ENCODE measurements at places on chromosomes 3 and 15. TPM values are rescaled to one million over a fixed set of nuclear protein-coding genes. Genes with fewer than 3 reads are reported as not detected.

WDR53 gene
- 9.7 TPM for total RNA-seq

DNA sequence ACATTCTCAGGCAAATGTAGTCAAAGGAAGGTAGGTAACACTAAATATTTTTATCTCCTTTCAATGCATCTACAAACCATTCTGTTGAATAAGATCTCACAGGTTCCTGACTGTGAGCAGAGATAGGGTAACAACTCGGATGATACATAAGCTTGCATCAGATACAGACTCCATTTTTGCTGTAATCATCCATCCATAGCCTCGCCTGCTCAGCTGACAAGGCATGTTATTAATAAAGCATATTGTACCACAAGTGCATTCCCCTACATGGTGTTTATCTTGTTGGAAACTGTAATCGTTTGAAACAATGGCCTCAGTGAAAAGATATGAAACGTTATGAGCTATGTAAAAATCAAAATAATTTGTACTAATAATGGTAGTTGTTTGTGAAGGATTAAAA is 35.4 kb upstream of the TCF12 start:
- no peak for DNase-seq

DNA sequence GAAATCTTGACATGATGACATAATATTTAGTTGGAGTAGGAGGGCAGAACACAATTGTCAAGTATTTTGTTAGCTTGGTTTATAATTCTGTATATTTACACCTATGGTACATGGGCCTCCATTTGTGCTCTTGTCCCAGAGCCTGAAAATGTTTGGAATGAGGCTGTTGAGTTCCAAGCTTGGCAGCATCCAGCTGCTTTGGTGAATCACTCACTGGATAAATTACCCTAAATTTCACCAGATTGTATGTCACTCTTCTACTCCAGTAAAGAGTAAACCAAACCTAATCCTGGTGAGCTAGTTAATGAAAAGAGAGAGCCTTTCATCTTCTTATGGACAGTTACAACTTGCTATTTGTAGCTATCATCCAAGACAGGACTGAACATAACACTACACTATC is 928.7 kb downstream of the DIPK2A start:
- DNase-seq = no peak

TM4SF4 gene
- total RNA-seq = not detected

DNA sequence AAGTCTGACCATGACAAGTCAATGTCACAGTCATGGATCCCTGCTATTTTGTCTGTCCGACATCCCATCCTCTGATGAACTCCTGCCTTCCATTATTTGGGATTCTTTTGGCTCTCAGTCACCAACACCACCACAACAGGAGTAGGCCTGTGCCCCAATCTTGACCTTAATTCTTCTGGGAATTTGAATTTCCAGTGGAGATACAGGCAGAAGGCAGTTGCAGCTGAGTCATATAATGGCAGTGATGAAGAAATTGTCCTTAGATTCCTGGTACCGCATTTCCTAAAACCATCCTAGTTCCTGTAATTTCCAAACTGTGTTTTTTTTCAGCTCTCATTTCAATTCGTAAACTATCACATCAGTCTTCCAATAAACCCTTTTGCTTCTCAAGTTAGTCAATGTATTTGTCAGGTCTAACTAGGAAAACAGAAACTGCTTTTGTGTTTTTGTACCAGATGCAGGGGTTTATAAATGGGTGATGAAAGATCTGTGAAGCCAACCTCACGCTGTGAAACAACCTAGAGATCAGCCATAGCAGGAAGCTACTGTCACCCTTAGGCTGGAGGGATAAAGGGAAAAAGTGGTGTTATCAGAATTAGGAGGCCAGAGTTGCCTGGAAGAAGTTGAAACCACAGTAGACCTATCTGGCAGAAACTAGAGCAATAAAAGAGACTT is 126.3 kb upstream of the TMEM108 start:
- no peak for DNase-seq

- DNase-seq = no peak
Observed at GRCh38 chr3:107344722-107345121, 32.5 kb upstream of the CCDC54 start.

DNA sequence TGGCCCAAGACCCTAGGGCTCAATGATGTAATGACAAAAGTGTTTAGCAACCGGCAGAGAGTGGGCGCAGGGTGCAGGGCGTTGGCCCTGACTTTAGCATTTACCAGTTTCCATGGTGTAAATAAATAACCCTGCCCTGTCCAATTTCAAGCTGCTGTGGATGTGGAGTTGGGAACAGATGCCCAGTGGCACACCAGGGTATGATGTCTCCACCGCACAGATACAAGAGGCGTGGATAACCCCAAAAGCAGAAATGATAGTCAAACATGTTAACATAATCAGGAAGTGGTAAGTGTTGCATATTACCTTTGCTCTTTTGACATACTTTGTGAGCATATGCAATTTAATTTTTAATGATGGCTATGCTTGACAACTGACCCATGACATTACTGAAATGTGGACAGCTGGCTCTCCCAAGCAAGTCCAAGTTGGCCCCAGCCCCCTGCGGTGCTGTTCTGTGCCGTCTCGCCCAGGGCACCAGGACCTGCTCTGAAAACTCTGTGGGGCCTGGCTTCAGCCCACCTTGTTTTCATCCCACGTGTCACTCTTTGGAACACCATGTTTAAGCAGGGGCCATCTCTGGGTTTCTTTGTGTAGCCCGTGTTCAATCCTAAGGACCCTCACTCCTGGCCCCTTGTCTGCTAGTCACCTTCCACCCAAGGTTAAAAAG is 10.8 kb upstream of the ANPEP start:
- no peak for DNase-seq

TOPBP1 gene
- 39.6 TPM for total RNA-seq

DNA sequence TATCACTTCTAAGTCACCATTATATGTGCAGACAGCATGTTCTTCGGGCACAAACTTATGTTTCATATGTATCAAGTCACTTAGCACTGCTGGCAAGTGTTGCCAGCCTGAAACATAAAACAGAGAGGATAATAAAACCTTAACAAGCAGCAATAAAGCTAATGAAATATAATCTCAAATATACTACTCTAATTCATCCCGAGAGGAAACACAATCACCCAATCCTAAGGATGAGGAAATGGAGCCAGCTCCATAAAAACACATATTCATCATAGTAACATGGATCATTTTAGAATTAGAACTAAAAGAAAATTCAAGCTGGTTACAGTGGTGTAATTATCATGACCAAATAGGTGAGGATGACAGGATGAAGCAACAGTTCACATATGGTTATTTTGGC is 1072.7 kb downstream of the EPHA3 start:
- DNase-seq = no peak

CPA3 gene
- 34.4 TPM for total RNA-seq

GRCh38 chr15:76118767-76119166 is 59.0 kb downstream of the TMEM266 start:
- DNase-seq = no peak
